ENCODE measurements at places on chromosomes 7 and 10.

DNA sequence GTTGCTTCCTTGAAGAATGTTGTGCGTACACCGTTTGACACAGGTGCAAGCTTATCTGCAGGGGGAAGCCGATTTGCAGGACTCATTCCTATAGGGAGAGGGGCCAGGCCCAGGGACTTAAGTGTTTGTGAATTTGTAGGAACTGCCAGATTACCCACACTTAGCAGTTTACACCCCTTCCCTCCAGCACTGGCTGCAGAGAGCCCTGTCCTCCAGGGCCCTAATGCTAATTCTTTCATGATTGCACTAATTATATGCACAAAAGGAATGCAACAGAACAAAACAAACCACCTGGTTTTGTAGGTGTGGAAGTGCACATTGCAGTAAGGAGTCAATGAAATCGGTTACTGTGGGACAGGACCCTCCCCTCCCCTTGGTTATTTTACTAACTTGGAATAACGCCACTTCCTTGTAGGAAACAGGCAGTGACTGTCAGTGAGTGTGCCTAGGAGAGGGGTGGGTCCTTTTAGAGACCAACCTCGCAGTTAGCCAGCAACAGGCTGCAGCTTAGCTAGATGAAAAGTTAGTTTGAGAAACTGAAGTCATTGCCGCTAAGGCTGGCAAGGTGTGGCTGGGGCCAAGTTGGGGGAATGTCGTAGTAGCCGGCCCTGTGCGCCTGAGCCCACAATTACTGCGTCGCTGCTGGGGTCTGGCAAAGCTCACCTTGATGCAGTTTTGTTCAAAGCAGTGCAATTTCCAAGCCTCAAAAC lies 60.6 kb downstream of the CUX1 start:
- DNase-seq, result no peak

GRCh38 chr10:12504176-12504575 lies 154.8 kb downstream of the CAMK1D start:
- no peak for DNase-seq

DNA sequence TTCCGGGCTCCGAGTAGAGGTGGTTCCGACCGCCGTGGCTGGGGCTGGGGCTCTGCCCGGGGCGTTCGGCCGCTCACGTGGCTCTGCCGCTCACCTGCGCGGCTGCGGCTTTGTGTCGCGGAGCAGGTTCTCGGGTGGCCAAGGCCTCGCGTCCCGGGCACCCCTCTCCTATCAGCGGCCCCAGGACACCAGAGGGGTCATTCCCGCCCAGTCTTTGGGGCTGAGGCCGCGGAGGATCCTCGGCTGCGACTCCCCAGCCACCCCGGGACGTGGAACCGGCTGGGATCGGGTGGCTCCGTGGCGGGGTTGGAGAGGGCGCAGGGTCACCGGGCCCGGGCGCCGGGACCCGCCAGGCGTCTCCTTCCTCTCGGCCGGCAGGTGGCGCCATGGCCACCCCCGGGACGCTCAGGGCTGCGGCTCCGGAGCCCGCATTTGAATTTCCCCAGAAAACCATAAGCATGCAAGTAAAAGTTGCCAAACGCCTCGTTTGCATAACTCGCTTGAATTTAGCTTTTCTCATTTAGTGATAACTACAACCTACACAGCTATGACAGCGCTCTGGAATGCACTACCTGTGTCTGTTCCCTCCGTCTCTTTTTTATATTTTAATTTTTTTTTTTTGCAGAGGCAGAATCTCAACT lies 1.2 kb downstream of the COL26A1 start:
- peak; percentile 94 for DNase-seq

- no peak for DNase-seq
These were observed 138.0 kb downstream of the CDH23 start for GRCh38 chr10:71534568-71535194.

GRCh38 chr7:128933180-128933891 lies 4.4 kb upstream of the IRF5 start:
- DNase-seq, result no peak

Data from GM03348 (cell line).